Stimulated activated naive CD8-positive, alpha-beta T cell treated with anti-CD3 and anti-CD28 coated beads, Interleukin-15, Interleukin-2, amounts not matched to agents 100 U/mL and 50 U/mL, for 24 hours (primary cell): ENCODE measurements at places on chromosomes 3 and 15.
A peak's percentile ranks its signal among the peaks of the same experiment; 100 is the strongest.

DNA sequence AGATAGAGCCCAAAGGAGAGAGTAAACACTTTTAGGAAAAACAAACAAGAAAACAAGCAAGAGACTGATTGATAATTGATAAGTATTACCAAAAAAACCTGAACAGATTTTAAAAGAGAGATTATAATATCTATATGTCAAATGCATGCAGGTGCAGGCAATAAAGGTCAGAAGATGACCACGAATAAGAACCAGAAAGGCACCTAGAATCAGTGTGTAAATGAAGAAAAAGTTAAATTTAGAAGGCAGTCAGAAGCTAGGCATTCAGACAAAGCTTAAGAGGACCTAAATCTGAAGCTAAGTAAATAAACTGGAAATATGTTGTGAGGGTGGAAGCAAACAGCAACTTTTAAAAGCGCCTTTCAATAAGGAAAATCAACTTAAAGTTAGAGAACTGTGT lies 16.3 kb downstream of the IQCB1 start:
- no peak for DNase-seq

DNA sequence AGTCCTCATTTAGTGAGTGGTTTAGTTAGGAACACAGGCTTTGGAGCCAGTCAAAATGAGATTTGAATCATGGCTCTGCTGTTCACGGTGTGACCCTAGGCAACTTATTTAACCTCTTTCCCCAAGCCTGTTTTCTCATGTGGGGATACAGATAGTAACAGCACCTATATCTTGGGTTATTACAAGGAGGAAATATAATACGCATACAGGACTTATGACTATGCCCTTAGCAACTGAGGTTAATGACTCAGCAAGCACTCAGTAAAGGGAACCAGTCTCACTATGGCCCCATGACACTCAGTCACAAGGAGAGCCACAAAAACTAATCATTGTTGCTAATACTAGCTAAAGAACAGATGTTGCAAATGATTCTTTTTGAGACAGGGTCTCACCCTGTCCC lies 45.9 kb downstream of the SUMF1 start:
- DNase-seq, result no peak

DNA sequence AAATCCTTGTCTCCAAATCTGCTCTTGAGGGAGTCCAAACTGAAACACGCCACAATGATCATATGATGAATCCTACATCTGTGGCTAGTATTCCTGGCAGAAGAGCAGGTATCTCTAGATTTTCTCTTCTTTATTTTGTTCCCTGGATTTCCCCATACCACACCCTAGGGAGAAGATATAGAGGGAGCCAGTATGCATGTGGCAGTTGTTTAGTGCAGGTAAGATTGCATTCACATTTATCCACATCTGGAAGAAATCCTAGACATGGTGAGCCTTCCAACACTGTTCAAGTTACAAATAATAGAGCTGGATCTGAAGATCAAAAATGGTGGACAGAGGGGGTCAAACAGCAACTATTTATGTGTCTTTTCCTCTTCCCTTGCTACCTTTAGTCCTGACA lies 316.7 kb downstream of the ZNF385D start:
- DNase-seq, result no peak

DNA sequence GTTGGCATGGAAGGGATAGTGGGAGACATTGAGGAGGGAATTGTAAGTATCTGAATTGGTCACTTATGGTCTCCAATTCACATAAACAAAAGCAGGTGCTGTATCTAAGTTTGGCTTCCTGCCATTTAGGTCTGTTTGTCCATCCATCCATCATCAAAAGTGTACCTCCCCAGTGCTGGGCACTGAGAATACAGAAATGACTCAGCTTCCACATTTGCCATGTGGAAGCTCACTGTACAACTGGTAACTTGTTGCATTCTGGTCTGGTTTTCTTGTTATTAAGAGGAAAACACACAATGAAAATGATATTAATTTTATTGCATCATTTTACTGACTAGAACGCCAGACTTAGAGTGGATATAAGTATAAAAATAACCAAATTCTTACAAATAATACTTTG lies 30.9 kb upstream of the MUC13 start:
- no peak for DNase-seq

- DNase-seq, result no peak
These were observed 106.2 kb downstream of the HERC1 start for GRCh38 chr15:63727542-63727941.

GRCh38 chr3:146550743-146551510 lies 6.5 kb upstream of the PLSCR1 start:
- DNase-seq, result no peak

GRCh38 chr15:61146091-61146930 lies 82.8 kb downstream of the RORA start:
- no peak for DNase-seq

DNA sequence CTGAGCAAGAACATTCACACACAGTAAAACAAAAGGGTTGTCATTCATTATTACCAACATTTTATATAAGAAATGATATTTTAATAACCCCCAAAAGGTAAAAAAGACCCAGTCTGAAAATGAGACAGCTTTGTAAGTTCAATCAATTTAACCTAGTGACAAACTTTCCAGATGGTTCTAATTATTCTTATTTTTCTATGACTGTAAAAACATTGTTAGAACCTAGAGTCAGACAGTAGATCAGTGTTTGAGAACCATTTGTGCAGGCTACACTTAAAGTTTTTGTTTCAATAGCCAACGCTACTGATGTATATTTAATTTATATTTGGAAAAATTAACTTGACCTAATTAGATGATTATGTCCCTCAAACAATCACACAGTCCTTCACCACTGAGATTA lies 708.4 kb upstream of the CBLB start:
- no peak for DNase-seq

GRCh38 chr3:136332776-136333175 lies 82.6 kb downstream of the PCCB start:
- DNase-seq, result no peak

GRCh38 chr3:113264283-113265131 lies 53.1 kb downstream of the BOC start:
- no peak for DNase-seq

DNA sequence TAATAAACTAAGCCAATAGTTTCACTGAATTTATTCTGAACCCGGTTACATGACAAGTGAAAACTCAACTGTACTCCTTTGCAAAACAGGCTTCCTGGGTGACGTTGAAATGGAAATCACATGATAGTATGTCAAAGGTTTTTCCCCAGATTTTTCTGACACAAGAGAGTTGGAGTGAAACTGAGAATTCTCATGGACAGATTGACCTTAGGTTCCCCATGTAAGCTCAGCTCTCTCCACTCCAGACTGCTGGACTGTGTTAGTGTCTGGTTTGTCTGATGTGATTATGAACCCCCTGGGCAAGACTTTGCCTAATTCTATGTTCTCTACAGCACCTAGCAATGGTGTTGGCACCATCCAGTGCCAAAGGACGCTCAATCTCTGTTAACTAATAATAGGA lies 219.7 kb upstream of the COL8A1 start:
- no peak for DNase-seq

DNA sequence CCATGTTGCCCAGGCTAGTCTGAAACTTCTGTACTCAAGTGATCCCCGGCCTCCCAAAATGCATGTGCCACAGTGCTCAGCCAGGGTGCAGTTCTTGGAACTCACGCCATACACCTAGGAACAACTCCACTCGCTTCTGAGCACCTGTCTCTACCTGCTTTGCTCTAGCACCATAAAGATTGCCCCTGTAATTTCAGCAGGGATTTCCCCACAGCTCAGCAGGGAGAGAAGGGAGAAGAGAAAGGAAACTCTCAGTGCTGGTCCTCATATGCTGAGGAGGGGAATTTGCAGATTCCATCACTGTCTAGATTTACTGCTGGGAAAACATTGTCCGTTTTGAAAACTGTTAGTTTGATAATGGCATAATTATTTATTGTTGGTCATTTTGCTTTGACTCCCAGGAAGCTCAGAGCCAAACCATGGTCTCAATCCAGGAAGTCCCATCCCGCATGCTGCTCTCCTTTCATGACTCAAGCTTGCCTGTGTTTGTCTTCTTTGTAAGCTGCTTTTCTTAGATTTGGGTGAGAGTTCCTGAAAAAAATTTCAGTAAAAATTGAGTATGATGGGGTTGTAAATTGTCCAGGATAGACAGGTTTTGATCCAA lies 24.2 kb downstream of the TRIM71 start:
- no peak for DNase-seq

DNA sequence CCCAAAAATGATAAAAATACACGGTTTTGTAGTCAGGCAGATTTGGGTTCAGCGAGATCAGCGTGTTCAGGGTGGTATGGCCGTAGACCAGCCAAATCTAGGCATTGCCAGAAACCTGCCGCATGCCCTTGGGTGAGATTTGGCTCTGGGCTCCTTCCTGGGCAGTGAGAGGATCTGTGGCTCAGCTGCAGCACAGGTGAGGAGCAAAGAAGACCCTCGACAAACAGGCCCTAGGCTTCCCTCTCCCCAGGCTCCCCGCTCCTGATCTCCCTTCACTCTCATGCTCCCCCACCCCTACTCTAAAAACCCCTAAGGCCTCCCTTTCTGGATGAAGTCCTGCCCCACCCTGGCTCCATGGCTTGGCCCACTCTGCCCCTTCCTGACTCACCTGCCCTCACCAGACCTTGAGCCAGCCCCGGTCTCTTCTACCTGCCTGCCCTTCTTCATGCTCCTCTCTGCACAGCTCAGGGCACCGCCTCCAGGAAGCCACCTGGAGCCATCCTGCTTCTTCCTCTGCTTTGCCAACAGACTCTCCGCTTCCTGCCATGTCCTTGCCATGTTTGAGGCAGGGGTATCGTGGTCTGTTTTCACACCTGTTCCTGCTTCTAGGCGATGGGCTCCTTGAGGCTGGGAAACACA lies 88.1 kb downstream of the CORO2B start:
- DNase-seq, result no peak

- DNase-seq, result no peak
These were observed 39.0 kb upstream of the BLM start for GRCh38 chr15:90677807-90678790.

DNA sequence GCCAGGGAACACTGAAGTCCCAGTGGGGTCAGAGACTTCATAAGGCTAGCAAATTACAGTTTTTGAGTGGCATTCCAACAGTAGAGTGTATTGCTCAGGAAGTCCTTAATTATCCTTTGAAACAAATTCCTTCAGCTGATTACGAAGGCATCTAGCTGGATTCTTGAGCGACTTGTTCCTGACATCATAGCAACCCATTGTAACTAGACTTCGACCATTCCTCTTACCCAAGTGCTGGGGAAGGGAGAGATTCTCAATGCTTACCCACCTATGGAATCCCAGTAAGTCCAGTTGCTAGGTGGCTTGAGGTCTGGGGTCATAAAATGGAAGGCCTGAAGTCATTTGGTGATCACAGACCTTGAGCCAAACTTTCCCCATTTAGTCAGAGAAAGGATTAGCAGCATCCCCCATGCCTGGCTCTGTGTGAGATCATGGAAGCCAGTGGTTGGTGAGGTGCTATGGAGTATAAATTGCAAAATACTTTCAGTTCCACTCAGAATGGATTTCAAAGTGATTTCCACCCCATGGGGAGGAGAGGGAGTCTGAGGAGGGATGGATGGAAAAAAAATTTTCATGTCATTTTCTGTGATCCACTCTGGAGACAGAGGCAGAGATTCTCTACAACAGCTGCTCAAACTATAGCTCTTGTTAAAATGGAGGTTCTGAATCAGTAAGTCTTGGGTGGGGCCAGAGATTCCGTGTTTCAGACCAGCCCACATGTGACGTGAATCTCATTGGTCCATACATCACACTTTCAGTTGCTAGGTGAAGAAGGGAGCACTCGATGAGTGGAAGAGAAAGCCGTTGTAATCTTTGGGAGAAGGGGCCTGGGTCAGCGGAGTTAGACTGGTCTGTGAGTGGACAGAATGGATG lies 45.7 kb downstream of the CD86 start:
- DNase-seq, result peak; percentile 26

DNA sequence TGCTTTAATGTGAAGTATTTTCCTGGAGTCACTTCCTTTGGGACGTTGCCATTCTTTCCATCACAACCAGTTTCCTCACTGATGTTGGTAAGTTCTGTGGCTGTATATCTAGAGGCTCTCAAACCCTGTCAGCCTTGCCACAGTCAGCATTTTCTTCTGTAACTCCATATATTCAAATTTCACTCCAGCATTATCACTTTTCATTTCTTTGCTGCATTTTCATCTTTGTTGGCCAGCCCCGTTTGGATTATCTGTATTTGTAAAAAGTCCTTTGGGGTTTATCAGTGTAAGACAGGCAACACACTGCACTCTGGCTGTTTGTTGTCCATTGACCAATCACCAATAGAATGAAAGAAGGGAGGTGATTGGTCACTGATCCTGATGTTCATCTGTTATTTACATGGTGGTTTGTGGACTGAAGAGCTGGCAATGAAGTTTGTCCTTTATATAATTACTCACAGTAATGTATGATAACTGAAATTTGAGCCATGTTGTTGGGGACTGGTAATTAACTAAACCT lies 20.3 kb downstream of the GMPS start:
- no peak for DNase-seq

DNA sequence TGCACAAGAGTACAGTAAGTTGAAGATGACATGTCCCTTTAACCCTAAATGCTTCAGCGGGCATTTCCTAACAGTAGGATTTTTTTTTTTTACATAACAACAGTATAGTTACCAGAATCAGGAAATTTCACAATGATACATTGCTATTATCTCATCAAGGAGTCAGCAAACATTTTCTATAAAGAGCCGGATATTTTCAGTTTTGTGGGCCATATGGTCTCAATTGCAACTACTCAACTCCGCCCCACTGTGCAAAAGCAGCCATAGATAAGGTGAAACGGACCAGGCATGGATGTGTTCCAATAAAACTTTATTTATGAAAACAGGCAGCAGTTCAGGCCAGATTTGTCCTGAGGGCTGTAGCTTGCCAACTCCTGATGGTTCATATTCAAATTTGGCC lies 130.6 kb downstream of the SMAD6 start:
- no peak for DNase-seq

- no peak for DNase-seq
These were observed 13.4 kb upstream of the MBNL1 start for GRCh38 chr3:152255290-152255689.

DNA sequence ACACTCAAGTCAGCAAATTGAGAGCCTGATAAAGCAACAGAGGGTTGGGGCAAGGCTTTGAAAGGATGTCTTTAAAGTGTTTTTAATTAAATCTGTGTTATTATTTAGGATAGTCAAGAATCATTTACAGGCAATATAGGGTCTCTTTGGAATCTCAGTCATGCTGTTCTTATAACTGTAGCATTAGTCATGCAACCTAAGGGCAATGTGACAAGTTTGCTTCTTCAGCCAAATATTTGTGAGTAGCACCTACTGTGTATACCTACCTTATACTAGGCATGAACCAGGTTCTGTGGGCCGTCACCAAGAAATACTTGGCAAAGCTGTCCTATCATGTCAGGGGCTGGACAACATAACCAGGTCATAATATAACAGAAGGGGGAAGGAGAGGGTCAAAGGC lies 184.6 kb upstream of the TRIM42 start:
- DNase-seq, result no peak

- no peak for DNase-seq
These were observed 190.7 kb upstream of the CGNL1 start for GRCh38 chr15:57185507-57186074.

GRCh38 chr3:72679540-72680198 lies 168.6 kb downstream of the SHQ1 start:
- DNase-seq, result no peak

GRCh38 chr3:13045241-13045903 lies 27.9 kb downstream of the IQSEC1 start:
- DNase-seq, result no peak

GRCh38 chr15:43316016-43316970 lies 14.1 kb downstream of the LCMT2 start:
- DNase-seq, result no peak

- DNase-seq, result no peak
These were observed 352.7 kb downstream of the SLC9A9 start for GRCh38 chr3:143495527-143495926.
